ENCODE measurements at places on chromosomes 4 and X.

DNA sequence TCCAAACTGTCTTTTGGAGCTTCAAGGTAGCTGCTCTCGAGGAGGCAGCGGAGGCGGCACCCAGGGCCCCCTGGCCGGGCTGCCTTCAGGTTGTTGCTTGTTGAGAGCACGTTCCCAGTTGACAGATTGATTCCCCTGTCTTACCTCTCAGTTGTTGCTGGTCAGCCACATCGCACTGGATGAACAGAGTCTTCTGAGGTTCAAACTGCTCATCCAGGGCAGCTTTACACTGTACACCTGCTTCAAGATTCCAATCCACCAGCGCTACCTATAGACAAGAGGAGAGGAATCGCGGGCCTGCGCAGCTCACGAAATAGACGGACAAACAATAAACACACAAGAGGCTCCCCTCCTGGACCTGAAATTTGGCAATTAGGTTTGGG, 497 bp downstream of the HPGD start:
- peak; percentile 25 for DNase-seq

- no peak for DNase-seq
These were observed 289.3 kb downstream of the TLL1 start for GRCh38 chr4:166162327-166162726.

DNA sequence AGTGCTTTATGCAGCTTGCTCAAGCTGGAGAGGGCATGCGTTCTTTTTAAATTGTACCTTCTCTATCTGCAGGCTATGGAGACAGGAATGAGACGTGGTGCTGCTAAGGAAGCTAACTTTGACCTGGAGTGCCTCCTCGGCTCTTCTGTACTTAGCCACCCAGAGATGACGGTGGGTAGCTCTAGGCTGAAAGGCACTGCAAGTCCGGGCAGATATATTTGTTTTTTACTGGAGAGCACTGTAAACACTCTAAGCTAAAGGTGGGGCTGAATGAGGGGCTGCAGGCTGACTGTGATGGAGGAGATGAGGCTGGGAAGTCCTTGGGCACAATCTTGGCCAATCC, 12.1 kb downstream of the ELF4 start:
- no peak for DNase-seq

- no peak for DNase-seq
These were observed 73.7 kb upstream of the STIM2 start for GRCh38 chr4:26786916-26787315.

DNA sequence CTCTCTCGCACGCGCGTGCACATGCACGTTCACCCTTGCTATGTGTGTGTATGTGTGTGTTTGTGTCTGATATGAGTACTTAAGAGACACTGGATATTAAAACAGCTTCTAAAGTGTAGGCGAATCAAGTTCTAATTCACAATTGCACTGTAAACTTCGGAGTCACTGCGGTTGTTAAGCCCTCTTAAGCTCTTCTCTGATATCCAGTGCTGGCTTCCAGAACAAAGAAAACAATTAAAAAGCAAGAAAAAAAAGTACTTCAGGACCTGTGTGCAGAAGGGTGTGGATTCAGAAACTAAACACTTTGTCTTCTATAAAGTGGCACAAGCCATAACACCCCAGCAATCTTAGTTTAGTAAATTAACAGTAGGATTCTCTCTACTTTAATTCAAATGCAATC, 300.2 kb downstream of the PCDH7 start:
- DNase-seq: no peak

- no peak for DNase-seq
These were observed 6.9 kb downstream of the MOB1B start for GRCh38 chr4:70908993-70909556.

DNA sequence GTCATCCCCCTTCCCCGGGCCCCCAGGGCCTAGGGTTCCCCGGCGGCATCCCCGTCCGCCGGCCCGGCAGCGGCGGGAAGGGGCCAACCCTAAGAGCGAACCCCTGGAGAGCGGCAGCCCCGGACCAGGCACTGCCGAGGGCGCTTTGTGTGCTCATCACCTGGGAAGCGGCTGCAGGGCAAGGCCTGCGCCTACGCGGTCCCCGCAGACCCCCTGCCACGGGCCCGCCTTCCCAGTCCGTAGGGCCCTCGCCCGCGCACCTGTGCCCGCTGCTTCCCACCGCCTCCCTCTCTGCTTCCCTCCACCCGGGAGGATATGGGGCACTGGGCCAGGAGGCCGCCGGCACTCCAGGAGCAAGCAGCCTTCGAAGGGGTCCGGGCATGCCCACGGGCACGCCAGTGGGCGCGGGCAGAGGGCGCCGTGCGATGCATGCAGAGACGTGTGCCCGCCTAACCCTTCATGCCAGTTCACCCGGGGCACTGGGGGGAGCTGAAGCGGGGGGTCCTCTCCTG, 2.6 kb downstream of the FLNA start:
- no peak for DNase-seq

GRCh38 chr4:59629348-59629747, 1570.8 kb upstream of the ADGRL3 start:
- DNase-seq: no peak

DNA sequence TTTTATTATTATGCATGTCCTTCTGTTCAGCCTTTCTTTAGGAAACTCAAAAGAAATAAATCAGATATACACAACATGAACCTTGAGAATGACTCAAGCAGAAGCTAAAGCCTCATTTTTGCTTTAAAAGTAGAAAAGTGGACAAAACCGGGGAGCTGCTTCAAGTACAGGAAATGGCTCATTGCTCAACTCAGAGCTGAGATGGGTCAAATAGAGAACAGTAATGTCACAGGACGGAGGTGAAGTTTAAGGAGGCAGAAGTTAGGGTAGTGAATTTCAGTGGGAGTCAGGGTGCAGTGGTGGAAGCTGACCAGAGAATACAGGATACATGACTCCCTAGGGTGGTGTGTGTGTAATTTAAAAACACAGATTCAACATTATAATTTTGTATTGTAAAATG, 22.2 kb downstream of the PHKA2 start:
- peak; percentile 37 for DNase-seq

DNA sequence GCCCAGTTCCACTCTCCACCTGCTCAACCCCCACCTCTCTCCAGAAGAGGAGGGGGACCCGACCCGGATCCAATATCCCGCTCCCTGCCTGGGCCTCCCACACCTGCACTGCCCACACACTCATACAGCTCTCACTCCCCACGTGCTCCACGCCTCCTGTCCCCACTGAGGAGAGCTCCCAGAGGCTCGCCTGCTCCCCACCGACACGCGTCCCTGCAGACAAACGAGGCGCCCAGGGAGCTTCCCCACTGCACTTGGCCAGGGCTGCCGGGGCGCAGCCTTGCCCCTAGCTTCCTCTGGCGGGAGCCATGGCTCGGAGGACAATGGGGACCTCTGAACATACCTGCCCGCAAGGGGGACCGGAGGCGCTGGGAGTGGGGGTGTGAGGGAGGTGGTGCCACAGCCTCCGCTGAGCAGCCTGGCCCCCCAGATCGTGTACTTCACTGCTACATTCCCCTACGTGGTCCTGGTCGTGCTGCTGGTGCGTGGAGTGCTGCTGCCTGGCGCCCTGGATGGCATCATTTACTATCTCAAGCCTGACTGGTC, 5.0 kb downstream of the SLC6A8 start:
- no peak for DNase-seq

DNA sequence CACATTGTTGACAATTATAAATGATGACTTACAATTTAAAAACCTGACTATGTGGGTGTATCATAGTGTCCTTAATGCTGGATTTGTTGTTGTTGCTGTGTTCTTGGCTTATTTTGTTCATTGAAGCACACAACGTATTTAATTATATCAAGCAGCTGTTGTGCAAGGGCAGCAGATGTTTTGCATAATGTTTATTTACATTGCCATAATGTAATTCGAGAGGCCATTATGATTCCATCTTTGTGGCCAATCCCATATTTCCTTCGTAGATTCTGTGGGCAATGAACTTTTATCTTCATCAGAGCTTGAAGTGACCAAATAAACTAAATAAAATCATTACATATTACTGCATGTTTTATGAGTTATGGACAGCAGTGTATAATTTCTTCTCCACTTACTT, 422.6 kb upstream of the GALNTL6 start:
- DNase-seq: no peak

- DNase-seq: no peak
These were observed 700 bp downstream of the ARAF start for GRCh38 chrX:47561659-47562151.

DNA sequence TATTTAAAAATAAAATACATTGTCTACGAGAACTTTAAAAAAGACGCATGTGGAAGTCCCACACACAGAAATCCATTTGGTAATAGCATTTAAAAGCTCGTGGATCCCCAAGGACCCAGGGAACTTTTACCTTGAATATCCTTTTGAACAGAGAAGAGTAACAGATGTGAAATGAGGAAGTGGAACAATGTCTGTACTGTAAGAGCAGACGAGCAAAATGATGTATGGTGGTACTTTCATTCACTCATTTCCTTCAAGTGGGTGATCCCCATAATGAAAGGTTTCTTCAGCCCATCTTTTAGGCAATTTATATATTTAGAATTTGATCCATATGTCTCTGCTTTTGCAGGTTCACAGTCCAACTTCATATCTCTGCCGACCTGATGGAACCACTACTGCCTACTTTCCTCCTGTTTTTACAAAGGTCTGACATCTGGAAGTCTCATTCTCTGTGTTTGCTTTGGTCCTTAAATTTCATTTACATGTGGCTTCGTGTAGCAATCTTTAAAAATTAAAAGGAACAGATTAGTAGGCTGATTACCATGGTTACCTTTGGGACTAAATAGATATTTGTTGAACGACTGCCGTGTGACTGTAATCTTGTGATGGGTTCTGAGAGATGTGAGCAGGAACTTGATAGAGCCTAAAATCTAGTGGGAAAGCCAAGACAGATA, 188.4 kb downstream of the PALLD start:
- DNase-seq: no peak

DNA sequence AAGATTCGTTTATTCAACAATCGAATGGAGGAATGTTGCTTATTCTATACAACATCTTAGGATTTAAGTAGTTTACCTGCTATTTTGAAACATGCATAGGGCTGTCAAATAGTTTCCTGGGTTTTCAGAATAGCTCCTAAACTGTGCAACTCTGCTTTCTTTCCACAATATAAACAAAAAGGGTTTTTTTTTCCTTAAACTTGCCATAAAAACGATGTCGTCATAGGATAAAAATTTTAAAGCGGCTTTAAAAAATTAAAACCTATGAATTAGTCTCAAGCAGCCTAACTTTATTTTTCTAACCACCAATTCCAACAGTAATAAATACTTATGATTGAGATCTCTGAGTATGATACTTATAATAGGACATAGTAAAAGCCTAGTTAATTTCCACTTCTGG, 21.6 kb upstream of the STIM2 start:
- DNase-seq: no peak

GRCh38 chrX:110228453-110228852, 89.4 kb downstream of the AMMECR1 start:
- no peak for DNase-seq

GRCh38 chr4:156778093-156778492, 193.5 kb downstream of the PDGFC start:
- DNase-seq: no peak

DNA sequence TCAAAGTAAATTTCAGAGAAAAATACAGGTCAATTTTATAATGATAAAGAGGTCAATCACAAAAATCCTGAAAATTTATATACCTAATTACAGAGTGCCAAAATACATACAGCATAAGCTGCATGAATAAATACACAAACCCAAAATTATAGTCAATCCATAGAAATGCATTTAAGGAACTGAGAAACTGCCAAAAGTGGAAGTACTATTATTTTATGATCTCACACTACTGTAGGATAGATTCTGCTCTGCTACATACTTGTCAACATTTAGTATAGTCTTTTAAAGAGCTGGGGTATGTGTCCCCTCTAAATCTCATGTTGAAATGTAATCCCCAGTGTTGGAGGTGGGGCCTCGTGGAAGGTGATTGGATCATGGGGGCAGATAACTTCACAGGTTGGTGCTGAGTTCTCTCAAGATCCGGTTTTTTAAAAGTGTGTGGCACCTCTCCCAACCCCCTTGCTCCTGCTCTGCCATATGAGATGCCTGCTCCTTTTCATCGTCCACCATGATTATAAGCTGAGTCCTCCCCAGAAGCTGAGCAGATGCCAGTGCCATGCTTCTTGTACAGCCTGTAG, 31.8 kb downstream of the CHIC2 start:
- DNase-seq: no peak

- peak; percentile 17 for DNase-seq
These were observed 52.9 kb downstream of the TRIM2 start for GRCh38 chr4:153257151-153257620.

DNA sequence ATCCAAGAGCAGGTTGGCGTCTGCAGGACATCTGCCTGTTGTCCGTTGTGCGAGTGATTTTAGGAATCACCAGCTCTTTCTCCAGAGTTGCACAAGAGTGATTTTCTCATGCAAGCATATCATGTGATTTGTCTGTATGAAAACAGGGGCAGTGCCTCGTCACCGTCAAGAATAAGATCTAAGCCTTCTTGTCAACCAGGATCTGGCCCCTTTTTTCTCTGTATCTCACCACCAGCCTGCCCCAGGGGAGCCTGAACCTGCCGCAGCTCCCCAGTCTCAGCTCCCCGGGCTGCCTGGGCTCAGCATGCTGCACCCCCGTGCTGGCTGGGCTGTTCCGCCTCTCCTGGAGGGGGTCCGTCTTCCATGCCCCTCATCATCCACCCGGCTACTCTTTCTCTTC, 90.5 kb downstream of the STOX2 start:
- DNase-seq: no peak

- no peak for DNase-seq
These were observed at the start of gene NLGN4X for GRCh38 chrX:6228720-6229119. Gene NLGN4X, minus strand, starts transcription at chrX:6228867. Its CDS starts 77,401 bp downstream, at chrX:6151466.

DNA sequence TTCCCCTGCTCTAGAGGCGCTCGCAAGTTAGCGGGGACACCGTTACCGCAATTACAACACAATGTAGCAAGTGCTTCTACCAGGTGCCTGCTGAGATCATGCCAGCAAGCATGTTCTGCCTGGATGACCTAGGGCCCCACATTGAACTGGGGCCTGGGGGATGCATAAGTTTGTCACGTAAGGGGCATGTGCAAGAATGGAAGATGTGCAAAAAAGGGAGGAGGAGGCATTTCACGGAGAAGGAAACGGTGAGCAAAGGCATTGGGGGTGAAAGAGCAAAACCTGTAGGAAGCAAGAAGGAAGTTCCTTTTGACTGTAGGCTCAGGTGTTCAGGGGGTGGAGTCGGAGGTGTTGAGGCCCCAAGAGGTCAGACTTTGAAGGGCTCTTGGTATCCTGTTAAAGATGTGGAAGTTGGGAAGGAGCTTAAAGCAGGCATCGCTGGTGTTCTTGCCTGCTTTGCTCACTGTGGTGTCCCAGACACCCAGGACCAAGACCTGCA, 602 bp upstream of the SCARB2 start:
- no peak for DNase-seq

DNA sequence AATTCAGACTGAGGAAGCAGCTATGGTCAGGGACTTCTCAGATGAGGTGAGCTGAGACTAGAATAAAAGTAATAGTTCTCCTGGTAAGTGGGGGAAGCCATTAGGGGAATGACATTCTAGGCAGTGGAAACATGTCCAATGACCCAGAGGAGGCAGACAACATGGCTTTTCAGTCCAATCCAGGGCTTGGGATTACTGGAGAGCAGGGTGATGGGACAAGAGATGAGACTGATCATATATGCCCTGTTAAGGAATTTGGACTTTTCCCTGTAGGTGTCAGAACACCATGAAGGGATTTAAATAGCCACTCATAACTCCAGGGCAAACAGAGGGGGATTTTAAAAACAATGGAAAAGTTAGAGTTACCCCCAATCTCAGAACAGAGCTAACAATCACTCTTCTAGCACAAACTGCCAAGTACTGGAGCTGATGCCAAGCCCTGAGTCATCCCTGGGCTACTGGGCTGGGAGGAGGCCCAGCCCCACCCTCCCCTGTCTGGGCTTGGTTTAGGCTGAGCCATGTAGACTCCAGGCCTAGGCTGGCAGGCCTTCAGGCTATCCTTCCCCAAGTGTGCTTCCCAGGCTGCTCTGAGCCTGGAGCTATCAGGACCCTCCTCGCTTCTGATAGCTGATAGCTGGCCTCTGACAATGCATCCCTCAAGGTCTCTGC, 22.7 kb upstream of the MSN start:
- DNase-seq: peak; percentile 86
